Iris pigment epithelial cell (primary cell): ENCODE measurements at places on chromosomes 4 and X.

GRCh38 chrX:44975666-44976263, 102.8 kb downstream of the KDM6A start:
- DNase-seq: peak; percentile 9

- DNase-seq: no peak
Measured at GRCh38 chrX:124804962-124805361, 458.6 kb downstream of the SH2D1A start.

DNA sequence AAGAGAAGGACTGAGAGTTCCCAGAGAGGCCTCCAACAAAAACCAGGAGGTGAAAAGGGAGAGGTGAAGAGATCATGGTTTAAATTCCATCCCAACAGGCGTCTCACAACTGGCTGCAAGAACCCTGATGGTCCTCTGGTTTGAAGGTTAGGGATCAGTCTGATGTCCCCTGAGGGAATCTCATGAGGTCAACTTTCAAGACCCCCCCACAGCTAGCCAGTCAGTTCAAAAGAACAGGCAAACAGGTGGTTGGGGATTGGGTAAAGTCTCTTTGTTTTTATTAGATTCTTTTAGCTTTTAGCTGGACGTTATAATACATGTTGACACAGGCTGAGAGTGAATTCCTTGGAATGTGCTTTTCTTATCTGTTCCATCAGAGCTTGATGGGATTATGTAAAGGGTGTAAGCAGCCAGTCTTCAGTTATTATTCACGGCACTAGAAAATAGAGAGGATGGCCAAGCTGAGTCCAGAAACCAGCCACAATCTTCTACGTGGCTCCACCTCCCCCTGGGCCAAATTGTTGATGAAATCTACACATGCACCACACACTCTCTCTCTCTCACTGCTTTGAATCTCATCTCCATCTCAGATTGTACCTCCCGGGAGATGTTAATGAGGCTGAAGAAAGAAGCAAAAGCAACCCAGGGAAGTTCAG, 20.8 kb downstream of the ENPP6 start:
- DNase-seq: peak; percentile 11

DNA sequence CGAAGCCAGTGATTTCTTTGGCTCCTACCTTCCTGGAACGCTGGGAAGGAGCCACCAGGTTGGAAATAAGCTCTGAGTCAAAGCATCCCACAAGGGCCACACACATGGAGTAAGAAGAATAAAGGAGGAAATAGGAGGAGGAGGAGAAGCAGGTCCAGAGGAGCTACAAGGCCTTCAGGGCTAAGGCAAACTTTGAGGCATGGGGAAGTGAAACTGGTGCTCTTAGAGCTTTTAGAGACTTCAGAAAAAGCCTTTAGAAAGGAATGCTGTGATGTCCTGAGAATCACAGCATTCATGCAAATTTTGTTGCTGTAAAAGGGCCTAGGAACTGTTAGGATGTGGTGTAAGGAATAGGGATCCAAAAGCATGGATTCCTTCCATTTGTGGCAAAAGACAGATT, 135.9 kb upstream of the ARHGEF9 start:
- no peak for DNase-seq

DNA sequence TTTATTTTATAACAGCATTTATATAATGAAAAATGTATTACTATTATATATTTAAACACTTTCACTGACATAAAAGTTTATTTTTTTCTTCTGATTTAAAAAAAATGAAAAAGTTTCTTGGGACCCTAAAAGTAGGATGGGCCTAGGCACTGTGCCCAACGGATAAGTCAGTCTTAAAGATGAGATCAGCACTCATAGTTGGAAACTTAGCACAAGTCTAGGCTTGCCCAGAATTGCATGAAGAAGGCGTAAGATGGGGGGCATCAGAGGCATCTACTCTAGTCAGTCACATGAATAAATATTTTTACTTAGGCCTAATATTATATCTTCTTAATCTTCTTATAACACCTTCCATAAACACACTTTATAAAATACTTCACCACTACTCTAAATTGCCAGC, 306.7 kb upstream of the GRID2 start:
- no peak for DNase-seq

DNA sequence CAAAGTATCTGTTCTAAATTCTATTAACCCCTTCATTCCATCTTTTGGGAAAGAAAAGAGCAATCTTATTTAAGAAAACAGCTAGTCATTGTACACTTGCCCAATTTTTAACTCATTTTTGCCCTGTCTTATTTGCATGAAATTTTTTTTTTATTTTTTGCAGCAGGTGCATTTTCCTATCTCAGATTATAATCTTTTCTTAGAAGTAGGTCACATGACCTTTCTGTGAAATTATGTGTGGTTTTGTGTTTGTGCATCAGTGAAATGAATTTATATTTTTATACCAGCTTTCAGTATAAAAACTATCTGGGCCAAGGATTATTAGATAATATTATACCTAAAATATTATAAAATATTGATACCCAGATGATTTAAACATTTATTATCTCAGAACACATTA, 145.6 kb downstream of the INPP4B start:
- DNase-seq: no peak

DNA sequence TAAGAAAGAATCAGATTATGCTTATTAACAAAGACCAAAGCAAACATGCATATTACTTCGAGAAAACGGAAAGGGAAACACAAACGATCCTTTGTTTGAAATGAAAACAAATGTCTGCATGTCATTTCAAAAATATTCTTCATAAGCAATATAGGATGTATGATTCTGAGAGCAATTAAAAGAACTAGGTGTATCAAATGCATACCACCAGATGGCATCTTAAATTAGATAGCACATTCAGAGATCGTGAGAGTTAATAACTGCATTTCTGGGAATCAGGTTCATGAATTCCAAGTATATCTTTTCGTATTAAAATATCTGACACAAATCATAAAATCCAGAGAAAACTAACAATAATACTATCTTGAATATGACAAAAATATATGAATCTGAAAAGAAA, 159.5 kb downstream of the PPP3CA start:
- DNase-seq: no peak

- no peak for DNase-seq
Measured at GRCh38 chr4:16952462-16952871, 54.0 kb upstream of the LDB2 start.

GRCh38 chr4:77819843-77820648, 878 bp upstream of the CNOT6L start:
- peak; percentile 90 for DNase-seq

GRCh38 chrX:80751456-80751855, 58.2 kb downstream of the BRWD3 start:
- DNase-seq: peak; percentile 6

- DNase-seq: peak; percentile 25
Measured at GRCh38 chr4:140343303-140343702, 30.1 kb upstream of the SCOC start.

DNA sequence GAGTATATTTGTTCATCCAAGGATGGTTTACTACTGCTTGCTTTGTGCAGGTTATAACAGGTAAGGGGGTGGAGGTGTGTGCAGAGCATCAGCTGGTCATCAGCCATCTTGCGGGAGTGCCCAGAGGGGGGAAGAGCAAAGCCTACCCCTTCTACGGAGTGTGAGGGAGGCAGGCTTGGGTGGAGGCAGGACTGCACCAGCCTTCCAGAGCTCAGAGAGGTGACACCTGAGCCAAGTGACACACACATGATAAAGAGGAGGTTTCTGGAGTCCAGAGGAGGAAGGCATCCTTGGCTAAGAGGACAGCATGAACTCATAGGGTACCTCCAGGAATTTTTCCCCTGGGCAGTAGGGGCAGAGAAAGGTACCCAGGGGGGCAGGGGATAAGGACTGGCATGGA, 126.6 kb downstream of the TBL1X start:
- no peak for DNase-seq

DNA sequence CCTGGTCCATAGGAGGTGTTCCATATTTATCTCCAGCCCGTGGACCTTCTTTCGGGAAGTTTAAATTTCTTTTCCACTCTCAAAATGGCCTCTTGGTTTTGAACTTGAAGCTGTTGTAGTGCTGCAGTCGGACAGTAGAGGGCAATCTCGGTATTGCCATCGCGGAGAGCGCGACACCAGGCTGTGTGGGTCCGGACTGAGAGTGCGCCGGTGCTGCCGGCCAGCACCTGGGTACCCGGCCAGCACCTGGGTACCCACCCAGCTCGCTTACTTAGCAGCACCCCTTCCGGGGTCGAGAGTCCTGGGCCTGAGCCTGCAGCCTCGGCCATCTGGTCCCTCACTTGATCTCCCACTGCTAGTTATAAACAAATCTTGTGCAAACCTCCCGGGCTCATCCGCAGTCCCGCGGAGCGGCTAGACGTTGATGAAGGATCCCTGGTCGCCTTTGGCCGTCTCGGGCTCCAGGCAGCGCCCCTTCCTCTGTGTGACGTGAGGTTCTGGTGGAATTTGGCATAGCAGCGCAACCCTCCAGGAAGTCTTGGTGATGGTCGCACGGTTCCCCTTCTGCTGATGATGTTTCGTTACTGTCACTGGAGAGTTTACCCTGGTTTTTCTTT, 18.0 kb downstream of the FAM9A start:
- no peak for DNase-seq

DNA sequence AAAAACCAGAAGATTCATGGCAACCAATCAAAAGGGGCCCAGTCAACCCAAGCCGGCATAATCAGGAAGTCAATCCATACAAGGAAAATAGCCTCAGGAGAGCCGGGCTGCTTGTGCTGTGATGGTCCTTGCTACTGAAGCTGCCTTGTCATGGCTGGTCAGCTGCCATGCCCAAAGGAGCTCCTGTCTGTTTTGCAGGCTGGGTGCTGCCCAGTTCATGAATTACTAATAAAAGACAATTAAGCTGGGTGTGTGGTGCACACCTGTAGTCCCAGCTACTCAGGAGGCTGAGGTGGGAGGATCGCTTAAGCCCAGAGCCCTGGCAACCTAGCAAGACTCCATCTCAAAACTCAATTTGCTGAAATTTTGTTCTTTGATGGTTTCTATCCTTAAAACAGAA, 16.0 kb upstream of the CTBP1 start:
- no peak for DNase-seq

- no peak for DNase-seq
Measured at GRCh38 chrX:123455693-123456092, 271.6 kb downstream of the GRIA3 start.

- no peak for DNase-seq
Measured at GRCh38 chr4:6618386-6619115, 21.9 kb upstream of the MRFAP1 start.

DNA sequence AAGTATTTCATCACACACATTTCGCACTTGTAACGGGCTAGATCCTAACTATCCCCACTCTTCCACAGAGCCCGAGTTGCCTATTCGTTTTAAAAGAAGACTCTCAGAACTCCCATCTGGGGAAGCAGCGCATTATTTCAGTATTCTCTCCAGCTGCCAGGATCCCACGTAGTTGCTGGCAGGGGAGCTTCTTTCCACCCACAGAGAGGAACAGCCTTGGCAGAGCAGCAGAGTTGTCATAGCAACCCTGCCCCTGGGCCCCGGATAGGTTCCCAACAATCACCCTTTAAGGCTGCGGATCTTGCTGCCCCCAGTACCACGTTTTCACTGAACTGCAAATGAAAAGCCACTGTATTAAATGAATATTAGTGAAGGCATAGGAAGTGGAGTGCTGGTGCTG, 106.7 kb downstream of the GPM6A start:
- DNase-seq: peak; percentile 6

DNA sequence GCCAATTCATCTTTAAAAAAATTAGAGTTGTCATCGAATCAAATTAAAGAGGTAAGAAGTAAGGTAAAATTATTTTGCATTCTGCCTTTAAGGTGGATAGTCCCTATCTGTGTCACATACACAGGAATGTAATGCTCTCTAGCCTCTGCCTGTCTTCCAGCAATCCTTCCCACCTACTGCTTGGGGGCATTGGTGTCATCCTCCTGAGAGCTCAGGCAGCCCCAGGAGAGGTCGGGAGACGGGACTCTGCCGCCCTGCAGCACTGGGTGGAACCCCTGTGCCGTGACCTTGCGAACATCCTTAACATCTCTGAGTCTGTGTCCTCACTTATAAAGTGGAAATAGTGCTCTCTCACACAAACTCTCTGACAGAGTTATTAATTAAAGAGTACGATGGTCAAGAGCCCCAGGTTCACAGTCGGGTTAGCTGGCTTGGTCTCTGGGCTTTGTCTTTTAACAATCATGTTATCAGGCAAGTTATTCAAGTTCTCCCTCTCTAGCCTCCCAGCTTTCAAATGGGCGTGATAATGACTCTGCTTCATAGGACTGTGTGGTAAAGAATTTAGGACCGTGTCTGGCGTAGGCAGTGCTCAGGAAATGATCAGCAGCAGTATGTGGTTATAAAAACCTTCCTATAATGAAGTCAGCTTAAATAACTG, 10.2 kb downstream of the TLR3 start:
- DNase-seq: no peak

- peak; percentile 82 for DNase-seq
Measured at GRCh38 chr4:83252782-83253405, 31.7 kb downstream of the COQ2 start.

DNA sequence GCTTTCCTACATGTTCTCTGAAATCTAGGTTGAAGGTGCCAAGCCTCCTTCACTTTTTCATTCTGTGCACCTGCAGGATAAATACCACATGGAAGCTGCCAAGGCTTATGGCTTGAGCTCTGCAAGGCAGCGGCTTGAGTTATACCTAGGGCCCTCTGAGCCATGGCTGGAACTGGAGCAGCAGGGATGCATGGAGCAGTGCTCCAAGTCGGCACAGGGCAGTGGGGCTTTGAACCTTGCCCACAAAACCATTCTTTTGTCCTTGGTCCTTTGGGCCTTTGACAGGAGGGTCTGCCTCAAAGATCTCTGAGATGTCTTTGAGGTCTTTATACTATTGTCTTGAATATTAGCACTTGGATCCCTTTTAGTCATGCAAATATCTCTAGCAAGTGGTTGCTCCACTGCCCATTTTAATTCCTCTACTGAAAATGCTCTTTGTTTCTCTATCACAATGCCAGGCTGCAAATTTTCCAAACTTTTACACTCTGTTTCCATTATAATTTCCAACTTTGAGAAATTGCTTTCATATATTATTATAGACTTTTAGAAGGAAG, 536.2 kb upstream of the KLHL4 start:
- no peak for DNase-seq

DNA sequence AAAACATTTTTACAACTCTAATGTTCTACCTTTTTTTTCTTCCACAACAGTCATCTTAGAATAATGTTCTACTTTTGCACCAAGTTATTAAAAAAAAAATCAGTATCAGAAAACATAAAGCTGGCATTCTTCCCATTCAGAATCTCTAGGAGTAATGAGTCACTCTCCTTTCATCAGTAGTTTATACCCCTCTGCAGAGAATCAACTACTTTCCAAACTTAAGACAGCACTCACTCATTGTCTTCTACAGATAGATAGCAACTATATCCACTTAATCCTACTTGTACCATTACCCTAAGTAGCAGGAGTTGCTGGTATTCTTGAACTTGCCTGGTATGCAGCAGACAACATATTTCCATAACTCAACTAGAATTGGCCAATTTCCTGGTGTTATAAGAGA, 3.2 kb downstream of the TIGD4 start:
- peak; percentile 51 for DNase-seq

GRCh38 chr4:137651128-137651527, 118.8 kb upstream of the PCDH18 start:
- DNase-seq: peak; percentile 78

GRCh38 chr4:118398226-118399090, 45.7 kb upstream of the PRSS12 start:
- DNase-seq: no peak
